ENCODE measurements at places on chromosomes 6 and 20. TPM values are rescaled to one million over a fixed set of nuclear protein-coding genes. Genes with fewer than 3 reads are reported as not detected.

Gene MAP7
- total RNA-seq, result 1.3 TPM

Gene AFG1L
- 4.6 TPM for total RNA-seq

Gene SLC17A1
- total RNA-seq, result not detected

Gene C6orf141
- total RNA-seq, result not detected

Gene DSP
- 11.4 TPM for total RNA-seq

Gene EDN1
- 24.9 TPM for total RNA-seq

Gene SEC63
- 45.7 TPM for total RNA-seq

Gene RSPO3
- 8.0 TPM for total RNA-seq

Data from smooth muscle cell of the pulmonary artery (primary cell).